ENCODE measurements at places on chromosomes 12 and 14. TPM values are rescaled to one million over a fixed set of nuclear protein-coding genes. Genes with fewer than 3 reads are reported as not detected.

IL31 gene
- polyA plus RNA-seq: not detected

OR6C2 gene
- not detected for polyA plus RNA-seq

GRCh38 chr14:98952593-98953350 lies 319.2 kb downstream of the BCL11B start:
- no peak for DNase-seq

DNA sequence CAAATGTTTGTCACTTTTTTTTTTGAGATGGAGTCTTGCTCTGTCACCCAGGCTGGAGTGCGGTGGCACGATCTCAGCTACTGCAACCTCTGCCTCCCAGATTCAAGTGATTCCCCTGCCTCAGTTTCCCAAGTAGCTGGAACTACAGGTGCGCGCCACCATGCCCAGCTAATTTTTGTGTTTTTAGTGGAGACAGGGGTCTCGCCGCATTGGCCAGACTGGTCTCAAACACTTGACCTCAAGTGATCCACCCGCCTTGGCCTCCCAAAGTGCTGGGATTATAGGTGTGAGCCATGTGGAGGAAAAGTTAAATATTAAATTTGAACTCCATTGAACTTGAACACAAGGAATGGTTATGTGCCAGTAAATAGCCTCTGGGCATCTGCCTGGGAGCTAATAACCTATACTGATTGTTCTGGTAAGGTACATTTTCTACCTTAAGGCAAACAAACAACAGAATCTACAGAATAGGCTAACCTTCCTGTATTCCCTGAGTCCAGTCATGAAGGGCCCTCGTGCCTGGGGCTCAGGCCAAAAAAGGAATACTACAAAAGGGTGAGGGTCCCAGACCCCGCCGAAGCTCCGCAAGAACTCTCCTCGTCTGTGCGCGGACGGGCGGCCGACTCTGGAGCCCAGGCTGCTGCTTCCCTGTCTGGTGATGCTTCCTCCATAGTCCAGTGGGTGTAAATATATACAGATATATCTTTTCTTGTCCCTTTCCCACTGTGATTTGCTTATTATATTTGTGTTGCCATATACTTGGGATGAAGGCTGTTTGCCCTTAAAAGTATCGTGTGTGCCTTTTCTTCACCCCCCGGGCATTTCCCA lies 74.0 kb upstream of the EIF5 start:
- no peak for DNase-seq

DNA sequence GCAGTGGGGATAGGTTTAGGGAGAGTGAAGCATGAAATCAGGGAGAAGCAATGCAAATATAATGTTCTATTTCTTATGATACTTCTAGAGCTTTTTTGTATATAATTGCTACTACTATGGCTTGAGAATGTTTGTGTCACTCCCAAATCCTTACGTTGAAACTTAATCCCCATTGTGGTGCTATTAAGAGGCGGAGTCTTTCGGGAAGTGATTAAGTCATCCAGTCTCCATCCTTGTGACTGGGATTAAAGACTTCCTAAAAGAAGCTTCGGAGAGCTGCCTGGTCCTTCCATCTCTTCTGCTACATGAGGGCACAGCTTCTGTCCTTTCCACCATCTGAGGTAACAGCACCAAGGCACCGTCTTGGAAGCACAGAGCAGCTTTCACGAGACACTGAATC lies 81.2 kb downstream of the COX16 start:
- DNase-seq: no peak

GRCh38 chr14:22539831-22540230 lies 49.2 kb downstream of the DAD1 start:
- DNase-seq: no peak

DNA sequence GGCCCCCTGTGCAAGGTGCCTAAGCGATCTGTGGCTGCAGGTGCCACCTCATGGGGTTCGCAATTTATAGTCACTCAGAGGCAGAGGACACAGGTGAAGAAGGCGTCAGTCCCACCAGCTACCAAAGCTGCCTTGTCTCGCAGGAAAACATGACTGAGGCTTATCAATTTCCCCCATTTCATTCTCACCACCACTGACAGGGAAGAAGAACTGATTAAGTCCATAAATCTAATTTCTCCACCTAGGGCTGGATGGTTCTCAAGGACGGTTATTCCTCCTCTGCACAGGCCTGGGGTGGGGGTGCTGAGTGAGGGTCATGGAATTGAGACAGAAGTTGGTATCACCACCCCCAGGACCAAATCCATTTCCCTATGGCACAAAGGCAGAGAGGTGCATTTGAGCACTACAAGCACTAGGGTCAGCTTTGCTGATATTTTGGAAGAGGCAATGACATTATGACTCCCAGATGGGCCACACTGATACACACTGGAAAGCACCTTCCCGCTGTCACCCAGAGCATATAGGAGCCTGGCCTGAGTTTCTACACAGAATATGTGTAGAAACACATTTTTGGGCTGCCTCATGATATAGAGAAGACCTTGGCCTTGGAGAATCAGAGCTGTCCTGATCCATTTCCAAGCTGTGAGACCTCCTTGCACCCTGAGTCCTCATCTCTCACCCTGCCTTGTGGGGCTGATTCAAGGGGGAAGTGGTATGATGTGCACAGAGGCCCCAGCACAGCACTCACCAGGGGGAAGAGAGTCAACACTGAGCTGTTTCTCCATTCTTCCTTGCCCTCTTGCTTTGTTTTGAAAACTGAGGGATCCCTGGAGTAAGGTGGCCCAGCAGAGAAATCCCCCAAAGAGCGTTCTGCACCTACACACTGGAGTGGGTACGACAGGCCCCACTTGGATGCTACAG lies 59.4 kb downstream of the PITPNM2 start:
- no peak for DNase-seq

GRCh38 chr12:115632308-115632707 lies 645.2 kb downstream of the MED13L start:
- DNase-seq: no peak

DNA sequence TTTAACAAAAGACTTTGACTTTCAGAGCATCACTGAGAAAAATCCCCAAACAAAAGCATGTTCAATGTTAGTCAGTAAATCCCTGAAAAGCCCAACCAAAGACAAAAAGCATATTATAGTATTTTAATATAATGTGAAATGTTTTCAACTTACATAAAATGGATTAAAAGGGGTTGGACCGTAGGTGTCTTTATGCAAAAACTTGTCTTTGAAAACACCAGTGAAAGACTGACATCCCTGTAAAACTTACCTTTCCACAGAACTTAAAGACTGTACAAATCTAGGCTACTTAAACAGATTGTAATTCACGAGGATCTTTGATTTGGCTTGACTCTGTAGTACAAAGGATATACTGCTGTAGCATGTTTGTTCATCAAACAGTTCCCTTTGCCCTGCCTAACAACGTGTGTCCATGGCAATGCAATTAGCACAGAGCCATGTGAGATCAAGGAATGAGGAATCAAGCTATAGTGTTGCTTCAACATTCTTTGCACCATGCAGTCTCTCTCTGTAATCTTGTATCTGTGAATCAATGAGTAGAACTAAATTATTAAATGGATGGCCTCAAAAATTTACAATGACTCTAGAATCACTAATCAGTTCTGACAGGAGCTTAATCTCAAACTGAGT lies 138.5 kb upstream of the SYT1 start:
- DNase-seq: no peak

DNA sequence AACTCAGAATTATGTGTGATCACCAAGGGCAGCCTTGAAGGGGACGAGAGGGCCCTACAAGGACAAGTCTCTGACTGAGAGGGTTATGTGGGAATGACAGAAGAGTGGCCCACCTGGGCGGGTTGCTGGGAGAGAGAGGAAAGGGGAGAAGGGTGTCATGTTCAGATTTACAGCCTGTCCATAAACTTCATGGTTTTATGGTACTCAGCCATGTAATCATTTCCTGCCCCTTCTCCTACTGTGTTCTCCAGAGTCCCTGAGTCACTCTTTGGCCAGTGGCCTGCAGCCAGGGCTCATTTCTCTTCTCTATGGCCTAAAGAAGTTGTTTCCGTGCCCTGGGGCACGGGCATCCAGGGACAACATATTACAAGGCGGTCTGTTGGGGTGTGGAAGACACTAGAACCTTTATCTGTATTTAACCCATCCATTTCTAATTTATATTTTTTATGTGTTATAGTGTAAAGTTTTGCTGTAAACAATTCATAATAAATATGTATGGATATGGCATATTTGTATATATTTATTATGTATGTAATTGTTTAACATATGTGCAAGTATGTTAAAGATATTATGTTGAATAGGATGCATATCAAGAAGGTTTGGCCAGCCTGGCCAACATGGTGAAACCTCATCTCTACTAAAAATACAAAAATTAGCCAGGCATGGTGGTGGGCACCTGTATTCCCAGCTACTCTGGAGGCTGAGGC lies 26.9 kb downstream of the DDX47 start:
- peak; percentile 16 for DNase-seq

- no peak for DNase-seq
These were observed 9.3 kb downstream of the EML1 start for GRCh38 chr14:99802301-99803105.

GRCh38 chr12:67649570-67650387 lies 1.2 kb downstream of the DYRK2 start:
- no peak for DNase-seq

GRCh38 chr14:95126906-95127530 lies 30.3 kb downstream of the DICER1 start:
- no peak for DNase-seq

DNA sequence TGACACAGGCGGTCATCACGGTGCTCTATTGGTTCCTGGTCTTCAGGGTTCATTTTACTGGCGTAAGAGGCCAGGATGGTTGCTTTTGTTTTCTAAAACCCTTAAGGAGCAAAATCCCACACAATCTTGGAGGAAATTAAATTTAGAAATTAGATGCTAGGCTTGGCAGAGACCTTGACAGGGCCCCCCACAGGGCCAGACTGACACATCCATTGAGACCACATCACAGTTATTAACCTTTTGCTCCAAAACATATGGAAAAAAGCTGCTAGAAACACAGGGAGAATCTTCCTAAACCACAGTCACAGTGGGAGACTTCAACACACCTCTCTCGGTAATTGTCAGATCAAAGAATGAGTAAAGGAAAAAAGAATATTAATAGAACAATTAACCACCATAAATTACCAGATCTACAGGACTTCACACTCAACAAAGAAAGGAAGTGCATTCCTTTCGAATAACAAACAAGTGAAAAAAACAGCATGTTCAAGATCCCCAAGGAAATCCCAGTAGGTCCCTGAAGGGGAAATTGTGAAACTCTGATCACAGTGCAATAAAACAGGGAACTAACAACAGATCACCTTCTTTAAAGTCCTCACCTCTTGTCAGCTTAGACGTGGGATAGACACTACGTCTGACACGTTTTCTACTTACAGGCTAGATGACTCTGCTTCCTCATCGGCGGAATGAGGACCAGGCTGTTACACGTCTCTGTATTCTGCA lies 40.2 kb upstream of the TMEM179 start:
- DNase-seq: no peak

All from AG04450 (cell line).